ENCODE measurements at places on chromosomes 6 and 20.

- DNase-seq: no peak
These were observed 801.1 kb upstream of the SLC35B3 start for GRCh38 chr6:9236443-9236842.

DNA sequence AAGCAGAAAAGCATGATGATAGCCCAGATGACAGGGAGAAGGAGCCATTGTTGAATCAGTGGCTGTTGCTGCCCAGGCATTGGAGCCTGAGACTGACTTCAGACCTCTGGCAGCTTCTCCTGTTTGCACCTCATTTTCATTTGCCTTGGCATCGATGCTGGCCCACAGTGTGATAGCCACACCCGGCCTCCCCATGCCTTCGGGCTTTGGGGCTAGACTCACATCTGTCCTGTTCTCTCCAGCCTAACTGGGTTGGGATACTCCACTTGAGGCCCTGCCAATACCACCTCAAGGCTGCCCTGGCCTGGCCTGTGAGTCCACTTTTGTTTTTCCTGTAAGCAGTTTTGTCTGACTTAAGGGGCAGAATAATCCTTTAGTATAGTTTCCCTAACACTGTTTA, 140.4 kb downstream of the UST start:
- DNase-seq: no peak

GRCh38 chr6:51675020-51675921, 412.1 kb downstream of the PKHD1 start:
- DNase-seq: no peak

DNA sequence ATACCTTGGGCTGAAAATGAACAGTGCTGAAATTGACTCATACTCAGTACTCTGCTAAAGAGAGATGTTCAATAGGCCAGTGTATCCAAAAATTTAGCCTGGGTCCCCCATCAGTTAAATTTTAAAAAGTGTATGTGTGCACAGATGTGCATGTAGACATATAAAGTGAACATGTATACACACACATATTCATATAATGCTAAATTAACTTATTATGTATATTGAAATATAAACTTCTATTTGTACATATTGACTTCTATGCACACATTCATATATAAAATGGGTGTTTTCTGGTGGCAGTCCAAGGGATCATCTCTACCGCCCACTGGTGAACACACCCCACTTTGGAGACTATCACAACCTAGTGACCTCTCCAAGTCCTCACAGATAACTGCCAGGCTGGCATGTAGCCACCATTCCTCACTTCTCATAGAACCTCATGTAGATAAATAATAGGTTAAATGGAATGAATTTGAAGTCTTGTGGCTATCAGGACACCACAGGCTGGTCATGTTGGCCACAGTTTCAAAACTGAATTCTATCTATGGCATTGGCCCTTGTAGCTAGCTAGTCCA, 8.8 kb downstream of the SLC22A16 start:
- no peak for DNase-seq

GRCh38 chr20:33667676-33668465, 1.1 kb downstream of the ACTL10 start:
- peak; percentile 93 for DNase-seq

DNA sequence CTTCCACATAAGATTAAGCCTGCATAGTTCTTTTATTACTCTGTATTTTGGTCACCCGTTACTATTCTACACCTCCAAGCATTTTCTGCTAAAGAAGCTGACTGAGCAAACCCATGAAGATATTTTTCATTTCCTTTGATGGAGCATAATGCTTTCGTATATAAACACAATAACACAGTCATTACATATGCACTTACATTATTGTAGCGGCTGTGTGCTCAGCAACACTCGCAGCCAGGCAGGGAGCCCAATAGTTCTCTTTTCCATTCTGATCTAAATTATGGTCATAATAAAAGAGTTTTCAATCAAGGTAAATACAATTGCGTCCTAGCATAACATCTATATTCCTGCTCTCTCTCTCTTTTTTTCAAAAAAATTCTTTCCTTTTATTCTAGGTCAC, 69.6 kb upstream of the TFB1M start:
- no peak for DNase-seq

GRCh38 chr6:160374836-160375560, 26.8 kb downstream of the SLC22A3 start:
- DNase-seq: no peak

DNA sequence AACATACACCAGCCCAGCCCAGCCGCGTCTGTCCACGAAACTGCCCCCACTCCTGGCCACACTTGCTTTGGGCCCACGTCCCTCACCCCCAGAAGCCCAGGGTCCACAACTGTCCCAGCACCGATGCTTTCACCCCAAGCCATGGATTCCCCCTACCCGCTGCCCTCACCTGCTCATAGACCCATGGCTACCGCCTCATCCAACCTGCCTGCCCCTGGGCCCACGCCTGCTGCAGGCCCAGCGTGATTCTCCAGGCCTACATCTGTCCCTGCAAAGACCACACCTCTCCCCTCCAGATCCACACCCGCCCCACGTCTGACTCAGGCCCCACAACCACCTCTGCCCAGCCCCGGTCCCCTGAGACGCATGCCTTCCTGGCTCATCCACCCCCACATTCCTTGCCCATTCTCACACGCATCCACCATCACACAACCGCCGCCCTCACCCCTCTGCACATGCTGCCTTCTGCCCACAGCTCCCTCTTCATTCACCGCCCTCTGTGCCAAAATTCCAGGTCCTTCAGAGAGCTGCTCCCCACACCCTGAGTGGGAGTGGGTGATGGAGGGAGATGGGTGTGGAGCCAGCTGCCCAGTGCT, 86.7 kb downstream of the GRM4 start:
- no peak for DNase-seq
